Stimulated activated naive B cell treated with anti-CD40 and anti-IgM and Interleukin-4, amounts not matched to agents 10 μg/mL and 1 μg/mL and 100 μg/mL, for 72 hours (primary cell): ENCODE measurements at places on chromosomes 16 and 17.

- H3K27me3 ChIP-seq, result peaks cover 26% of the 10 kb centered on the region
- DNase-seq, result no peak
- H3K4me3 ChIP-seq, result no peak overlapping the region
- H3K36me3 ChIP-seq, result peaks cover 2% of the 10 kb centered on the region
Observed at GRCh38 chr17:21467739-21468490, 91.8 kb downstream of the KCNJ12 start.

- no peaks in the 10 kb centered on the region for H3K27me3 ChIP-seq
- no peak overlapping the region for H3K27ac ChIP-seq
- no peak overlapping the region for H3K4me3 ChIP-seq
- no peak for DNase-seq
- peaks cover 72% of the 10 kb centered on the region for H3K4me1 ChIP-seq
Observed at GRCh38 chr17:3719265-3719664, 4.4 kb upstream of the HASPIN start.

DNA sequence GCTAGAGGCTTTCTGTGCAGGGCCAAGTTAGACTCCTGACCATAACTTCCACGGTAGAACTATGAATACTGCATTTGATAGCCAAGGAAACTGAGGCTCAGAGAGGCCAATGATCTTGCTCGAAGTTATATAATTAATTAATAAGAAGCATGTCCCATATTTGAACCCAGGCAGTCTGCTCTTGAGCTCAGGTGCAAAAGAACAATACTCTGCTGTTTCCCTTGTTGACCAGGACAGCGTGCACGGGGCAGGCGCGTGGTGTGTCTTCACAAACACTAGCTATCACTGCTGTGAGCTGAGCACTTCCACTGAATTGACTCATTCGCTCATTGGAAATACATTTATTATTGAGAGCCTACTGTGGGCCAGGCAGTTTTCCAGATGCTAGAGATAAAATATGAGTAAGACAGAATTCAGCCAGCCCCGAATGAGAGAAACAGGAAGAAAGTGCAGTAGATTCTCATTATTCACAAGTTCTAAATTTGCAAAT is 1.6 kb downstream of the CHD9 start:
- no peak overlapping the region for H3K27ac ChIP-seq
- no peak overlapping the region for H3K4me3 ChIP-seq
- no peaks in the 10 kb centered on the region for H3K27me3 ChIP-seq
- DNase-seq, result no peak

GRCh38 chr16:87240211-87241136 is 76.7 kb downstream of the C16orf95 start:
- no peak overlapping the region for H3K4me3 ChIP-seq
- peaks cover 14% of the 10 kb centered on the region for H3K4me1 ChIP-seq
- no peaks in the 10 kb centered on the region for H3K36me3 ChIP-seq
- DNase-seq, result no peak
- peaks cover 34% of the 10 kb centered on the region for H3K27me3 ChIP-seq

DNA sequence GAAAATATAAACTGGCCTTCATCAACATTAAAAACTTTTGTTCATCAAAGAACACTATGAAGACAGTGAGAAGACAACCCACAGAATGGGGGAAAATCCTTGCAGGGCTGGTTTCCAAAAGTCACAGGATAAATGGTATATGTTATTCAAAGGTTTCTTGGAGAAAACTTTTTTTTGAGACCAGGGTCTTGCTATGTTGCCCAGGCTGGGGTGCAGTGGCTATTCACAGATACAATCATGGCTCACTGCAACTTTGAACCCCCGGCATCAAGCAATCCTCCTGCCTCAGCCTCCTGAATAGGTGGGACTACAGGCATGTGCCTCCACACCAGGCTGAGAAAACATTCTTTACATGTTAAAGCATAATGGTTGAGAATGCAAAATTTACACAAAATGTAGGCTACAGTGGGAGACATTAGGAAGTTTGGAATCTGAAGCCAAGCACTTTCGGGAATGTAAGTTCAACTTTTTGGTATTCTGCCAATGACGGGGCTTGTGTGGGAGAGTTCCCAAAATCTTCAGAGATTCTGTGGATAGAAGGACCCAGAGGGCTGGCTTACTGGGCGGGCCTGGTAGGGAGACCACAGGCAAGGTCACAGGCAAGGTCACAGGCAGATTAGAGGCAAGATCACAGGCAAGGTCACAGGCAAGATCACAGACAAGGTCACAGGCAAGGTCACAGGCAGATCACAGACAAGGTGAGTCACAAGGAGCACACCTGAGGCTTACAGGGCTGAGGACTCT is 24.2 kb upstream of the ATP2A3 start:
- H3K27ac ChIP-seq, result no peak overlapping the region
- peaks cover 10% of the 10 kb centered on the region for H3K4me1 ChIP-seq
- no peak for DNase-seq
- H3K36me3 ChIP-seq, result no peaks in the 10 kb centered on the region
- no peak overlapping the region for H3K4me3 ChIP-seq

DNA sequence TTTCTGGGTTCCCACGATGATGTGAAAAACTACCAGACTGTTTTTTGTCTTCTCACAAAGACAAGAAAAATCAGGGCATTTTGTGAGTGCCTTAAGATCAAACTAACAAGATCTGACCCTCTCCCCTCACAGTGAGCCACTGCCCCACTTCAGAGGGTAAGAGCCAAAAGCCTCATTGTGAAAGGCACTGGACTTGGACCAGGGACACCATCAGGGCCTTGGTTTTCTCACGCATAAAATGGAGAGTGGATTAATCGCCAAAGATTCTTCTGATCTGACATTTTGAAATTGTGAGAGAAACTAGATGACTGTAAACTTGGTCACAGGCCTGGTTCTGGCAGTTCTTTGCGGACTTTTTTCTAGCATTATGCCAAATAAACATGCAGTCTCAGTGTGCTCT is 21.0 kb upstream of the ENDOV start:
- peaks cover 8% of the 10 kb centered on the region for H3K4me1 ChIP-seq
- peaks cover 31% of the 10 kb centered on the region for H3K36me3 ChIP-seq
- H3K4me3 ChIP-seq, result no peak overlapping the region
- no peak for DNase-seq
- H3K27me3 ChIP-seq, result no peaks in the 10 kb centered on the region
- peak overlapping the region; percentile 31 for H3K27ac ChIP-seq

DNA sequence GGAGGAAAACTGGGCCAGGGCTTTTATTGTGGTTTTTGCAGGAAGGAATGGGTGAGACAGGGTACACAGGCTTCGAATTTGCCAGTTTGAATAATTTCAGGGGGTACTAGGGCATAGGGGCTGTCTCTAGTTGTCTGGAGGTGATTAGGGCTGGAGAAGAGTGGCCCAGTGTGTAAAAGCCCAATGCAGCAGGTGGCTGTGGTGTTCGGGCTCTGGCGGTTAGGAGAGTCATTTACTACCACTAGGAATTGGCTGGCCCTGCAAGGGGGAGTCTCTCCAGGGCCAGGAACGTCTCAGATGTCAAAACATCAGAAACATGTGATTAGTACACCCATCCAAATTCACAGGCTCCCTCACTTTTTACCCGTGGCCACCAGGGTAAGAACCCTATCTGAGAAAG is 50.3 kb downstream of the GINS3 start:
- H3K27me3 ChIP-seq, result no peaks in the 10 kb centered on the region
- no peak overlapping the region for H3K27ac ChIP-seq
- peaks cover 10% of the 10 kb centered on the region for H3K4me1 ChIP-seq
- H3K36me3 ChIP-seq, result peaks cover 3% of the 10 kb centered on the region
- no peak overlapping the region for H3K4me3 ChIP-seq
- DNase-seq, result no peak

DNA sequence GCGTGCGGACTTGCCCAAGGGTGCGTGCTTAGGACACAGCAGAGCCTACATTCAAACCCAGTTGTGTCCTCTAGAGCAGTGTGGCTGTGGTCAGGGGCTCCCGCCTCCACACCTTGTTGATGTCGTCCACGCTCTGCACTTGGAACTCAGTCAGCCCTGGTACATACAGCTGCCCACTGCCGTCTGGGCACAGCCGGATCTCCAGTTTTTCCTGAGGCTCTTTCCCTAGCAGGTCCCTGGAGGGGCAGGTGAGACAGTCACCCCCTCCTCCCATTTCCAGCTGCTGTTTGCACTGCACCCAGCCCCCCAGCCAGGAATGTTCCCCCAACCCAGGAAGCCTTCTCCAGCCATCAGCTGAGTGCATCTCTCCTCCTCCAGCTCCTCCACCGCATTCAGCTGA is 25.7 kb downstream of the KATNB1 start:
- peaks cover 2% of the 10 kb centered on the region for H3K36me3 ChIP-seq
- H3K27me3 ChIP-seq, result no peaks in the 10 kb centered on the region
- DNase-seq, result no peak
- peaks cover 4% of the 10 kb centered on the region for H3K4me1 ChIP-seq

DNA sequence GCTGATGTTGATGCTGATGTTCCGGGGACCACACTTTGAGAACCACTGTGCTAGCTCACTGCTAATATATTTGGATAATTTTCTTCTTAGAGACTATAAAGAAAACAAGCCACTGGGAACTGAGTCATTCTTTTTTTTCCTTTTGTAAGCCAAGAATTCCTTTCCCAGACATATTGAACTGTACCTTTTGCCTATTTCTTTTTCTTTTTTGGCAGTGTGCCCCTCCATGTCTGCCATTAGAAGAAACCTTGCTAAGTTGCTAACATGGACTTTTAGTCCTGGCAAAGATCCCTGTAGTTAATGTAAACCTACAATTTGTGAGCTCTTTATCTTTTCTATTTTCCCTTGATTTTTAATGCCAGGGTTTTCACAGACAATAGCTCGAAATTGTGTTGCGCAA is 17.3 kb upstream of the ERCC4 start:
- peaks cover 32% of the 10 kb centered on the region for H3K27me3 ChIP-seq
- peaks cover 6% of the 10 kb centered on the region for H3K4me1 ChIP-seq
- H3K27ac ChIP-seq, result no peak overlapping the region
- no peaks in the 10 kb centered on the region for H3K36me3 ChIP-seq
- no peak overlapping the region for H3K4me3 ChIP-seq
- no peak for DNase-seq

DNA sequence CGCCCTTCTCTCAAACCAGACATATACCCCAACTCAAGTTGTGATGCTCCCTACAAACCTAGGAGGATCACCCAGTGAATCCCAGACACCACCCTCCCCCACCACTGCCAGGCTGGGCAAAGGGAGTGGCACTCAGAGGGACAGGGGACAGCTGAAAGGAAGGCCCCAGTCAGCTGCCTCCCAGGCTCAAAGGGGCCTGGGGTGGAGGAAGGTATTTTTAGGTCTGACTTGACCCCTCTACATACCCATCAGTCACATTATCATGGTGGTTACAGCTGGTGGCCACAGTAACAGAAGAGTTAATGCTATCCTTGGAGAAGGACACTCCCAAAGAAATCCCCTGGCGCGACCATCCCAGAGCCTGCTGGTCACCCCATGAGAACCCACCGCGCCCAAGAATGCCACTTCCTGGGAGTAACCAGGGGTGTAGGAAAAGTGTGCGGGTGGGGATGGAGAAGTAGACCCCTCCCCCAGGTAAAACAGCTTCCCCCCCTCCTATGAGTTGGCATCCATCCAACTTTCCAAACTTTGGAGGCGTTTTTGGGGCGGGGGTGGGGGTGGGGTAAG is 1.1 kb downstream of the CACNB1 start:
- H3K4me1 ChIP-seq, result peaks cover 50% of the 10 kb centered on the region
- no peak overlapping the region for H3K27ac ChIP-seq
- DNase-seq, result no peak
- peaks cover 31% of the 10 kb centered on the region for H3K36me3 ChIP-seq
- H3K27me3 ChIP-seq, result no peaks in the 10 kb centered on the region

DNA sequence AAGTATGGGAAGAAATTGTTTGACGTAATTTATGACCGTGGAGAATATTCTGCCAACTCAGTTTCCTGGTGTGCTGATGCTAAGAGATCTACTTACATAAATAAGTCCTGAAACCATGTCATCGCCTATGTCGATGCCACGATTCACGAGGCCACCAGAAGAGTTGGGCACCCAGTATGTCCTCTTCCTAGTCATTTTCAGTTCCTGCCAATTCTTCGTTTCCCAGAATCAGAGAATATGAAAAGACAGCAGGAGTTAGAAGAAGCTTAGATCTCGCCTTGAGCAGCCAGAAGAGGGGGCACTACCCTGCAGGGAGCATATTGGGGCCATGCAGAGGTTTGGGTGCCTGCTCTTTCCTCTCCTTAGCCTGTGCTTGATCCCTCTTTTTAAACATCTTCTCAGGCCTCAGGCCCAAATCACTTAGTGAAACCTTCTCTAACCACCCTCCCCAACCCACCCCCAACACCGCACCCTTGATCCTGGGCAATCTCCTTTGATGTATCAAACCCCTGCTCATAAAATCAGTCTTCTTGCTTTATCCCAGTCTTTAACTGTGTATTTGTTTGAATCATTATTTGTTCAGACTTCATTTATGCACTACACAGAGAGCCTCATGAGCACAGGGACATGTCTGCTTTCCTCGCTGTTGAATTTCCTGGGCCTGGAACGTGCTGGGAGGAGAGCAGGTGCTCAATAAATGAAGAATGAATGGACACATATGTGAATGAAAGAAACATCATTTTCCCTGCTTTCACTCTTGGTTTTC is 12.2 kb upstream of the LONP2 start:
- H3K4me3 ChIP-seq, result no peak overlapping the region
- no peak overlapping the region for H3K27ac ChIP-seq
- no peak for DNase-seq
- H3K4me1 ChIP-seq, result peaks cover 4% of the 10 kb centered on the region
- no peaks in the 10 kb centered on the region for H3K36me3 ChIP-seq

DNA sequence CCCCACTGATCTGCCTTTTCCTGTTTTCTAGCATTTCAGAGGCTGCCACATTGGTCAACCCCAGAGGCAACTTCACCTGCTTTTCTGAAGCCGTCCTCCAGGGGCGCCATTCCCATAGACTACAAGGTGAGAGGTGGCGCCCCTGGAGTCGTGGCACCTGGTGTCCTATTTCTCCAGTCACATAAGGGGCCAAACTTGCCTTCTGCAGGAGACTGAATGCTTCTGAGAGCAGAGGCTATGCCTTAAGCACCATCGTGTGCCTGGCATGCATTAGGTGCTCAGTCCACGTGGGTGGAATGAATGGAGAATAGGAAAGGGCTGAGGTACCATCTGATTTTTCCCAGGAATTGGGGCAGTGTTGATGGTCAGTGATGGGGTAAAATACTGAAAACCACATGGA is 164.8 kb downstream of the HAPSTR1 start:
- no peak overlapping the region for H3K4me3 ChIP-seq
- peaks cover 2% of the 10 kb centered on the region for H3K4me1 ChIP-seq
- peaks cover 52% of the 10 kb centered on the region for H3K27me3 ChIP-seq

GRCh38 chr16:15874745-15875314 is 13.6 kb downstream of the CEP20 start:
- H3K4me3 ChIP-seq, result no peak overlapping the region
- H3K36me3 ChIP-seq, result peaks cover 31% of the 10 kb centered on the region
- DNase-seq, result no peak
- H3K27me3 ChIP-seq, result no peaks in the 10 kb centered on the region
